ENCODE measurements at places on chromosomes 3 and 15.

- no peak for DNase-seq
These were observed 28.2 kb downstream of the PPP4R2 start for GRCh38 chr3:73024836-73025235.

DNA sequence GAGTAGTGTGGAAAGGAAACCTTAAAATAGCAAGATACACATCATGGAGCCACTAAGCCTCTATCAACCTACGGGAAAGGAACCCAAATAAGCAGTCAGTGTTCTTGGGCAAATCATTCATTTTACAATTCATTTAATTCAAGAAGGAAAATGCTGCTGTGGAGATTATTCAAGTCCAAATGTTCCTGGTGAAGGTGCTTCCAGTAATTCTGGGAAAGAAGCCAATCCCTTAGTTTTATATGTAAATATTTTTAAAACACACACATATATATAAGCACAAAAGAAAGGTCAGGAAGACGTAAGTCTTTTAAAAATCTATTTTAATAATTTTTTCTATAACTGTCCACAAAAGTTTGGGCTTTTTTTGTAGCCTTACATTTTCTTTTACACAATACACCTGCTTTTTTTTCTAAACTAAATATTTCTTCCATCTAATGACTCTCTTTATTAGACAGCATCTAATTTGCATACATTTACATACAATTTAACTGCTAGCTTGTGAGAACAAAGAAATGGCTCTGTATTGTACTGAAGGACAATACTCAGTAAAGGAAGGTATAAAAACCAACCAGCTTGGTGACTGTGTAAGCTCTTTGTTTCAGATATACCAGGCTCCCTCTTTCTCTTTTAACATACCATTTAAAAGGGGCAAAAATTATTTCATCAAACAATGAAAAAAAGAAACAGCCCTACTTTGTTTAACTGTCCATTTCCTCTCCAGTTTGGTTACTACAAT lies 269.5 kb downstream of the ZBTB20 start:
- no peak for DNase-seq

- DNase-seq, result no peak
These were observed 188.3 kb downstream of the PLCH1 start for GRCh38 chr3:155556531-155556930.

- no peak for DNase-seq
These were observed 49.4 kb upstream of the CCDC174 start for GRCh38 chr3:14602006-14602803.

DNA sequence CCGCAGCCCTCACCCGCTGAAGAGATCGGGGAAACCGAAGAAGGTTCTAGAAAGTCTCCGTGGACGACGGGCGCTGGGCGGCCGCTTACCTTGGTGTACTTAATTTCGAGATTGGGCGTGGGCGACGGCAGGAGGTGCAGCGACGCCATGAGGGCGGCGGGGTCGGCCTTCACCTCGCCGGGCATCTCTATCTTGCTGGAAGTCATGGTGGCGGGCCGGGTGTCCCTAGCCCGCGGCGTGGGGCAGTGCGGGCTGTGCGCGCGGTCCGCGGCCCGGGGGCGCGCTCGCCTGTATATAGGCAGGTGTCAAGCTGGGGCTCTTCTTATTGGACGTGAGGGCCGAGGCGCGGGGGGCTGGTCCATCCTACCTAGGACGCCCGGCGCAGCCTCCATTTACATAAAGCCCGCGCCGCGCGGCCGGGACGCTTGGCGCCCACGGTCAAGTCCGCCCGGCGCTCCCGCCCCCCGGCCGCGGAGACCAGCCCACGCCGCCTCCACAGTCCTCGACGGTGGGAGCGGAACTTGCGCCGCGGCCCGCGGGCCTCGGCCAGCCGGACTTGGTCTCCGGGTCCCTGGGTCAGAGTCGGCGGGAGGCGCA lies at the start of gene ALDH1A2:
Gene ALDH1A2 (minus strand): TSS at position 267 of the 597 bp plus-strand sequence. CDS start 61 bp downstream, at position 206.
- DNase-seq, result no peak

GRCh38 chr3:190532731-190533203 lies 18.9 kb downstream of the IL1RAP start:
- no peak for DNase-seq

DNA sequence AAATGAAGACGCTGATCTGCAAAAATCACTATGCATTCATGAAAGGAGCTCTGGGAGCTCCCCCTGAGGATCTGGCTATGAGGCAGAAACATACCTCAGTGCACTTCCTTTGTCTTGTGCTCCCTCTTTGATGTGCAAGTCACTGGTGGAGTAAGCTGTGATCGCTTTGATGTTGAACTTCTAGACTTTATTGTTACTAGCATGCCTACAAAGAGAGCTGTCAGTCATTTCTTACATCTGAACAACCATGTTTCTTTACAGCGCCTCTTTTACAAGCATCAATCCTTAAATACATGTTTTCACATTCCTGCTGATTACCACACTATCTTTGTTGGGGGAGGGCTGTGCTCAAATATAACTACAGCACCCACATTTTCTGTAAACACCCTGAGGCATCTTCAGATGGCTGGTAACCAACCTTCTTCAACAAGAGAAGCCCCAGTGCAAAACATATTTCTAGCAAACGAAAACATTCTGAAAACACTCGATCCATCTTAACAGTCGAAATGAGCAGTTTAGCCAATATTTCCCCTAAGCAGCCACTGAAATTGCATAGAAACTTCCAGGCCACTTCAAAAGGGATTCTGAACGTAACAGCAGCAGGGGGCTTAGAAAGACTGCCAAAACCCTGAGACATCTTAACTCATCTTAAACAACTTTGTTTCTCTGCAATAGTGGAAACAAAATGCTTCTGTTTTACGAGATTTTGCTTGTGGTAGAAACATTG lies 101.9 kb upstream of the ICE2 start:
- DNase-seq, result no peak

- no peak for DNase-seq
These were observed 25.1 kb downstream of the SHISA5 start for GRCh38 chr3:48478626-48479555.

DNA sequence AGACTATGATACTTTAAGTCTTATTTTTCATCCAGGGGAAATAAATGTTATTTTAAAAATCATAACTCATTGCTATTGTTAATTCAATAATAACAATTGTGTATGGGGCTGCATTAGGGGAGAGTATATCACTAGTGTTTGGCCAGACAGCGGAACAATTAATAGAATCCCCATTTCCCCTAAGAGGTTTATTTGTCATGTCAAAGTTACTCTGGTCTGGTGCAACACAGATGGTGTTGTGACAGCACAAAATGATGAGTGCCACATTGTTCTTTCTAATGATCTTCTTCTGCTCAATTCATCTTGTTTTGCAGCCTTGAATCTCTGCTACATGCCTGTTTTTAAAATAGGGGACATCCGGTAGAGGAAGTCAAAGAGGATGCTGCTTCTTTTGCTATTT lies 351.6 kb downstream of the NSUN3 start:
- DNase-seq, result no peak

DNA sequence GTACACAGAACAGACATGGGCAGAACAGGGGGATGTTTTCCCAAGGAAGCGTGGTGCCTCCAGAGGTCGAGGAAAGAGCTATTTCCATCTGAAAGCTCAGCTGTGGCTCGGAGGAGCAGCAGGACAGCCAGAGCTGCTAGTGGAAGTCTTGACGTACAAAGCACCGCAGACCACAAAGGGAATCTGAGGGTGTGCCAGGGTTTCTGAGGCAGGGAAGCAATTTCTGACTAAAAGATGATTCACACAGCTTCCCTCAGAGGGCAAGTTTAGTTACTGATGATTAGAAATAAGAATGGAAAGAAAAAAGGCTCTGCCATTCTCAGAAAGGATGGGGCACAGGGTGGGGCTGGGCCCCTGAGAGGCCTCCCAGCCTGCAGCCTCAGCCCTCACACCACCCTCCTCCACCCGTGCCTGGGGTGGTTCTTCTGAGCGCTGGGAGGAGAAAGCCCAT lies 45.8 kb upstream of the SEC13 start:
- DNase-seq, result no peak

DNA sequence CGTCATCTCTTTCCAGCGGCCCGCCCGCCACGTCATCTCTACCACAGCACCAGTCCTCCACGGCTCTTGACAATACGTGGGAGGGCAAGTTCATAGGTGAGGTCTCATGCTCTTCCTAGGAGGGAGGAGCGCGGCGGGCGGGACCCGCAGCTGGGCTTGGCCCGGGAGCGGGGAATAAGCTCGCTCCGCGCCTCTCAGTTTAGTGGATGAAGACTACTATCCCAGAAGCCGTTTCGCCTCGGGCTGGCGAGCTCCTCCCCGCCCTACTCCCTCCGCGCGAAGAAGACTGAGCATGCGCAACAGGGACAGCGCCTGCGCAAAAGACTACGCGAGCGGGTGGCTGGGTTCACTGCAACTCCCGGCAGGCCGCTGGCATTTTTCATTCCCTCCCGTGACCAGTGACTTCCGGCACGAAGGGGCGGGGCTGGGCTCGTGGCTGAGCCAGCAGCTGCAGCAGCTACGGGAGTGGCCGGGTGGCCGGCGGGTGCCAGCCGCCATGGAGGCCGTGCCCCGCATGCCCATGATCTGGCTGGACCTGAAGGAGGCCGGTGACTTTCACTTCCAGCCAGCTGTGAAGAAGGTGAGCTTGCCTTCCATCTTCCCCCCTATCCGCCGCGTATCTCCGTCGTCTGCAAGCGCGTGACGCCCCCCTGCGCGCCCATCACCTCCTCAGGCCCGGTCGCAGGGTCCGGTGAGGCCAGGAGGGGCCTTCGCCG lies at the start of gene PTPN23:
Gene PTPN23 (plus strand): TSS at position 421 of the 716 bp plus-strand sequence. CDS start 76 bp downstream, at position 497.
- DNase-seq, result peak; percentile 95

DNA sequence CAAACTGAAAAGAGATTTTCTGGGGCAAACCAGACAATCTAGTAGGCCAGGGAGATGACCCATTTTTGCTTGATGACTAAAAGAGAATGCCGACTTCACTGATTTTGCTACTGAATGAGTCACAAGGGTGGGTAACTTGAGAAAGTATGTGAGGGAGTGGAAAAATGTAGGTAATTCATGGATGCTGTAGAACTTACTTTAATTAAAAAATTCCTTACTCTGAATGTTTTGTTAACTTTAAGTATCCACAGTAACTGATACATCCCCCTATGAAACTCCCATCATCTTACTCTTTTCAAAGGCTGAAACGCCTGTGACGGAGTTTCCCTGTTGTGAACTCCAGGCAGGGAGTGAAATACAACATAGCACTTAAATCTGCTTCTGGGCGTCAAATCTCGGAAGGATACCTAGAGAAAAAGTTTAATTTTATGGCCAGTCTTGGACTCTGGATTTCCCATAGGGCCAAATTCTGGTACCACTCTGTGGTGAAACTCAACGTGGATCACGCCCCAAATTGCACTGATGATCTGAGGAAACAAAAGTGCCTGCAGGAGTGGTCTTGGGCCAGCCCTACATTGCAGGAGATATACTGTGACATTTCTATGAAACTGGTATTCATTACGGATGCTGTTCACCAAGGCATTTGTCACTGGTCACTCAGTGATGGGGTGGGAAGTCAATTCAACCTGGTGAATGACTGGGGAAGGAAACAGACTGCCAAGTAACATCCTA lies 24.0 kb downstream of the GOLIM4 start:
- no peak for DNase-seq

DNA sequence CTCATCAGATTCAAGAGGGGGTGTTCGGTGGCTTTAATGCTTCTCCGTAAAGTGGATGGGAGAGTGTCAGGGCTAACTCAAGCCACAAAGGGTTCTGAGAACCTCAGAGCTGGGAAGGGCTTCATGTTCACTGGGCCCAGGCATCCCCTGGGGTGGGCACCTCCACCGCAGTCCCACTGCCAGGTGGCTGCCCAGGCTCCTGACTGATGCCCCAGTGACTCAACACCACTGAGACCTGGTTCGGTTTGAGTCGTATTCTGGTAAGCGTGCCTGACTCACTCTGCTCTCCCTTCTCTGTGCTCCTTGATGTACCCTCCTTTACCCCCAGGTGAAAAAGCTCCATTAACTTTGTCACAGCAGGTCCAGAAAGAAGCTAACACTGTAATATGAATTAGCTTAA lies 304.6 kb downstream of the RPLP1 start:
- DNase-seq, result no peak

GRCh38 chr3:10806006-10806405 lies 10.0 kb upstream of the SLC6A11 start:
- no peak for DNase-seq

DNA sequence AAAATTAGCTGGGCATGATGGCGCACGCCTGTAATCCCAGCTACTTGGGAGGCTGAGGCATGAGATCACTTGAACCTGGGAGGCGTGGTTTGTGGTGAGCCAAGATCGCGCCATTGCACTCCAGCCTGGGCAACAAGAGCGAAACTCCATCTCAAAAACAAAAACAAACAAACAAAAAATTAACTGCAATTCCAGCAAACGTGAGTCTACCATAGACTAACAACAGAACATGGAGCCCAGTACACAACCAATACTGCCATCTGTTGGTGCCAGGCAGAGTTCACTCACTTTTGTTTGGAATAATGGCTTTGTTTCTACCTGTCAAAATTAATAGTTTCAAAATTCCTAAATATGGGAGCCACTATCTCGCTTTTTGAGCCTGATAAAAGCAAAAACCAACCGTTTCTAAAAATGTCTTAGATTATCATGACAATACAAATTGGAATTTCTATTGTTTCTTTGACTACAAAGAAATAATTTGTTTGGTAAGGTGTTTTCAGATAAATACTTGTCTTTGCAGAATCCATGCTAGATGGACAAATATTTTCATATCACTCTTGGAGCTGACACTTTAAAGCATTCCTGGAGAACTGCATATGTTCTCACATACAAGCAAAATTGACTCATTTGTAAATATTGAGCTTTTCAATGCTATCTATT lies 45.0 kb downstream of the GPR176 start:
- no peak for DNase-seq

All from stimulated activated CD8-positive, alpha-beta memory T cell treated with anti-CD3 and anti-CD28 coated beads, Interleukin-4, amount 100 ng/mL, for 4 hours (primary cell).